Stimulated activated CD8-positive, alpha-beta memory T cell treated with anti-CD3 and anti-CD28 coated beads, Interleukin-4, amount 100 ng/mL, for 4 hours (primary cell): ENCODE measurements at places on chromosomes 11 and 22.

DNA sequence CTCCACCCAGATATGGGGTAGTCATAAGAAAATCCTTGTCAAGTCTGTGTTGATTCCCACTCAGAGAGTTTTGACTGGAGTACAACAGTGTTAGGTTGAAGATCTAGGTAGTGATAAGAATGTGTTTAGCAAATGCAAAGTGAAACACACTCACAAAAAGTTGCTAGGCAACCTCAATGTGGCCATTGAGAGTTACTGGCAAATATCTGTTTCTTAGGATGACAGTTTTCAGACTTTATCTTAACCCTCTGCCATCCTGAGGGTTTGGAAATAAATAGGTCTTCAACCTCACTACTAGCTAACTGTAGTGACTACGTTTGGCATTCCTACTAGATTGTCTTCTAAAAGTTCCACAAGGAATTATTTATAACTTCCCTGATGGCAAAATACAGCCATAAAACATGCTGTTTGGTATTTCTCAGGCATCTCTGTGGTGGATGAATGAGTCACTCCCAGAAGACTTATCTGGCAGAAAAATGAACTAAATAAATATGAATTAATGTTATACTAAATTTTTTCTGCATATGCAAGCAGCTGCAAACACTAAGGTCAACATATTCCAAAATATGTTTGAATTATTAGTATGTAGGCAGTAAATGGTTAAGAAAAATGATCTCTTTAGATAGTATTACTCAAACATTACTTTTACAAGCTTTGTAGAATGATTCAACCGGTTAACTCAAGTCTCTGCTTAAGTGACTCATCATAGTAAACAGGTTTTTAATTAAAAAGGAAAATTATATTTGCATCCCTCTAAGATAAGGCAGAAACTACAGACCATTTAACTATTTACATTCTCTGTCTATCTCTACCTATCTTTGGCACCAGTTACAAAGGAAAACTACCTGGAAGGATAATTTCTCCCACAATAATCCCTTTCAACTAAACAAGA, 17.1 kb upstream of the SYTL2 start:
- no peak for DNase-seq

- DNase-seq = no peak
These were observed 27.2 kb upstream of the SYT13 start for GRCh38 chr11:45313171-45313865.

DNA sequence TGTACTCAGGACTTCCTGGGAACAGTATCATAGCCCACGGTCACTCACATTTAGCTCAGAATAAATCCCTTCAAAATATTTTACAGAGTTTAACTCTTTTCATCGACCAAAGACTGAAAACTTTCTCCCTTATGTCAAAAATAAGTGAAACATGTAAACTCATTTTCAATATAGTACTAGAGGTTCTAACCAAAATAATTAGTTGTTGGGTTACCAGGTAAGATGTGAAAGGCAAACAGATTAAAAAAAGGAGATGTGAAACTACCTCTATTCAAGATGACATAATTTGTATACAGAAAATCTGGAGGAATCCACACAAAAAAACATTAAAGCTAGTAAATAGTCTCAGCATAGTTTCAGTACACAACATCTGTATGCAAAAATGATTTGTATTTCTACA, 20.3 kb downstream of the XKR3 start:
- DNase-seq = no peak

DNA sequence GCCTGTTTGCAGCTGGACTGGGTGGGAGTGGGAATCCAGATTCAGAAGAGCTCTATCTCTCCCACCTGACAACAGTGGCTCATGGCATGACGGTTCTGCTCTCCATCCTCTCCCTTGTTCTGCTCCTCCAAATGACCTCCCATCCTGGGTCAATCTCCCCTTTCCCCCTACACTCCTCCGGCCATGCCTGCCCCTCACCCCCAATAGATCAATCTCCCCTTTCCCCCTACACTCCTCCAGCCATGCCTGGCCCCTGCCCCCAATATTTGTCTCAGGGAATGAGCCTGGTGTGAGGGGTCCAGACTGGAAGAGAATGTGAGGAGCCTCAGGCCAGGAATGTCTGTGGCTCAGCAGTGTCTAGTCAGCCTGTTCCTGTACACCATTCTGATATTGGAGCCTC, 30.9 kb upstream of the RIC3 start:
- DNase-seq = no peak

DNA sequence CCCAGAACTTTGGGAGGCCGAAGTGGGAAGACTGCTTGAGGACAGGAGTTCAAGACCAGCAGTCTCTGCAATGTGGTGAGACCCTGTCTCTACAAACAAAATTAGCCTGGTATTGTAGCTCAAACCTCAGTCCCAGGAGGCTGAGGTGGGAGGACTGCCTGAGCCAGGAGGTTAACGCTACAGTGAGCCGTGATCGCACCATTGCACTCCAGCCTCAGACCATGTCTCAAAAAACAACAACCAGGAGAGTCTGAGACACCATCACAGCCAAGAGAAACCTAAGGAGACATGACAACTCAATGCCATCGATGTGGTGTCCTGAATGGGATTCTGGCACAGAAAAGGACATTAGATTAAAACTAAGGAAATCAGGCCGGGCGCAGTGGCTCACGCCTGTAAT, 28.3 kb upstream of the KDM2A start:
- DNase-seq = no peak

DNA sequence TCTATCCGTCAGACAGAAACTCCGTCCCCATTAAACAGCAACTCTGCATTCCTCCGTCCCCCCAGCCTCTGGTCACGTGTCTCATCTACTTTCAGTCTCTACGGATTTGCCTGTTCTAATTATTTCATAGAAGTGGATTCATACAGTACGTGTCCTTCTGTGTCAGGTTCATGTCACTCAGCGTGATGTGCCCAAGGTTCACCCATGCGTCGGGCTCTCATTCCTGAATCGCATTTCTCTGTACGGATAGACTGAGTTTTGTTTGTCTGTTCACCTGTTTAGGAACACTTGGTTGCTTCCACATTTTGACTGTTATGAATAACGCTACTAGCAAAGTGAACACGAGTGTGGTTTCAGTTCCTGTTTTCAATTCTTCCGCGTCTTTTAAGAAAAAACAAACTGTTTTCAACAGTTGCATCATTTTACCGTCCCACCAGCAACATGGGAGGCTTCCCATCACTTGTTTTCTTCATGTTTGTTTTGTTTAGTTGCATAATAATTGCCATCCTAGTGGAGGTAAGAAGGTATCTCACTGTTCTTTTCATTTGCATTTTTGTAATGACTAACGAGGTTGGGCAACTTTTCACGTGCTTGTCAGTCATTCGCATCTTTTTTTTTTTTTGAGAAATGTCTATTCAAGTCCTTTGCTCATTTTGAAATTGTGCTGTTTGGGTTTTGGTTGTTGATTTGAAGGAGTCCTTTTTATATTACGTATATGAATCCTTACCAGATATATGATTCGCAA, 8.9 kb upstream of the NLRP6 start:
- no peak for DNase-seq

DNA sequence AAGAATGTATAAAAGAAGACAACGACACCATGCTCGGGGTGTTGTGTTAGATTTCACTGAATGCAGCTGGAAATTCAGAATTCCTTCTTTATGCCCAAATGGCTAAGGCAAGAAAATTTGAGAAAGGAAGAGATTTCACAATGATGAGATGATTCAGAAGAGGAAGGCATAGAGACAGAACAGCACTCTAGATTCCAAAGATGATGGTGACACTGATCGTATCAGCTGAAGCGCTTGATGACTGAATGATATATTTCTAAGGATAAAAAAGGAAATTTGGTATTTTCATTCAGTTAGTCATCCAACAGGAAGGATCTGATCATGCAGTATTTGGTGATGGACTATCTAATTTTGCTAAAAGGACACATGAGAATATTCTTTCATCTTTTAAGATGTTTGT, 189.2 kb downstream of the EFCAB6 start:
- no peak for DNase-seq

DNA sequence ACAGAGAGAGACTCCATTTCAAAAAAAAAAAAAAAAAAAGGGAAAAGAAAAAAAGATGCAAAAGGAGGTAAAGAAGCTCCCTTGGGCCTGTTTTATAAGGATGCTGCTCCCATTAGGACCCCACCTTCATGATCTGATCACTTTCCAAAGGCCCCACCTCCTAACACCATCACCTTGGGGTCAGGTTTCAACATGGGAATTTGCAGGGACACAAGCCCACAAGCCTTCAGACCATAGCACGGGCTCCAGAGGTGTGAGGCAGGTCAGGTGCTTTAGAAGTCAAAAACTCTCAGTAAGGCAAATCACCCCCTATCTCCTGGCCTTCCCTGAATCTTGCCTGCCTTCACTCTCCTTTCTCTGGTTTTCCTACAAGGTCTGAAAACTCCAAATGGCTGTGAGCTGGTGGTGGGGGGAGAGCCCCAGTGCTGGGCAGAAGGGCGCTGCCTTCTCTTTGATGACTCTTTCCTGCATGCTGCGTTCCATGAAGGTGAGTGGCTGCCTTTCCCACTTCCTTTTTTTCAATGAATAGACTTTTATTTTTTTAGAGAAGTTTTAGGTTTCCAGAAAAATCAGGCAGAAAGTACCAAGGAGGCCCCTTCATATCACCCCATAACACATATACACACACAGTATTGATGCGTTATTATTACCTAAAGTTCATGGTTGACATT, 13.2 kb downstream of the ASPHD2 start:
- DNase-seq = no peak

GRCh38 chr22:19822301-19823117, 32.2 kb downstream of the GNB1L start:
- no peak for DNase-seq

DNA sequence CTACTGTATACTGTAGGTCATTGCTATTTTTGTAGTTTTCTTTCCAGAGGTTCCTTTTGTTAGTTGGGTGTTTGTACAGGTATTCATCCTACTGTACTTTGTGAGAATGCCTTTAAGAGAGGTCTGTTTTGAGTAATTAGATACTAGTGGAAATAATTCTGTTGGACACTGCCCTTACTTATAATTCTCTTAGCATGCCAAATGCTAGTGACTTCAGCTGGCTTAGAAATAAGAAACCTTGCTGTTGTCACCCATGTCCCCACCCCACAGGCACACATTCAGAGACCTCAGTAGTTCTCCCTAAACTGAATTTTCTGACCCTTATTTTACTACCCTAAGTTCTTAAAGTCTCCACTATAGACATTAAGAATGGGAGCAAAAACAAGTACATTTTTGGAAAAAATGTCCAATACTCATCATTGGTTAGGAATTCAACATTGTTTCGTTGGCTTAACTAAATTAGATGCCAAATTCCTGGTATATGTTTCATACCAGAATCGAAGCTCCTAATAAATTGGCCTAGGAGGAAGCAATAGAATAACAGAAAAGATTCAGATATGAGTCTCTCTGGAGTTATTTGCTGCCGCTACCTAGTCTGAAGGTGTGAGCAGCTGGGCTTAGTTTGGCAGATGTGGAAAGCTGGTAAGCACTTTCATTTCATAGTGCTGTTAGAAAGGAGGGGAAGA, 28.4 kb downstream of the ZNF143 start:
- no peak for DNase-seq

DNA sequence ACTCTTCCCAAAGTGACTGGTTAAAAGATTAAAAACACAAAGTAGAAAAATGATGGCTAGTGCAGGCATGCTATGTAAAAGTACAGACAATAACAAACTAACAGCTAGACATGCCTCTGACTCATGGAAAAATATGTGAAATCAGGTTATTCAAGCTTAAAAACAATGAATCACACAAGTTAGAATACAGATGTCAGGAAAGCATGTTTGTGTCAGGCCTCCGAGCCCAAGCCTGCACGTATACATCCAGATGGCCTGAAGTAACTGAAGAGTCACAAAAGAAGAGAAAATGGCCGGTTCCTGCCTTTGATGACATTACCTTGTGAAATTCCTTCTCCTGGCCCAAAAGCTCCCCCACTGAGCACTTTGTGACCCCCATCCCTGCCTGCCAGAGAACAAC, 110.1 kb downstream of the NOX4 start:
- no peak for DNase-seq

- DNase-seq = no peak
These were observed 29.8 kb upstream of the DDX10 start for GRCh38 chr11:108635106-108635505.

GRCh38 chr22:46592390-46592872, 27.8 kb upstream of the GRAMD4 start:
- no peak for DNase-seq

- DNase-seq = no peak
These were observed 18.4 kb downstream of the OSBPL5 start for GRCh38 chr11:3146612-3147256.

DNA sequence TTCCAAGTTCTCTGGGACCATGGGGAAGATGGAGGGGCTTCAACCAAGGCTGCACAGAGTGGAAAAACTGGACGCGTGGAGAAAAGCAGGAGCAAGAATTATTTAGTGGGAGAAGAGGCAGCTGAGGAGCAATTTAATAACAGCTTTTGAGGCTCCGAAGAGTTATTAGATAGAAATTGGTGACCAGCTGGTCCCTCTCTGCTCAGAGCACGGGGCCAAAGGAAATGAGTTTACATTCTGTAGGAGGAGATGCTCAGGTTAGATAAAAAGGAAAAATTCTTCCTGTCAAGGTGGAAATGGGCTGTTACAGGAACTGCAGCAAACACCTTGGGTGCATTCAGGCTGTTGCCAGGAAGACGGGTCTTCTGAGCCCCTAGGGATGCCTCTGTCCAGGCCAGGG, 47.0 kb upstream of the GALNT18 start:
- no peak for DNase-seq

DNA sequence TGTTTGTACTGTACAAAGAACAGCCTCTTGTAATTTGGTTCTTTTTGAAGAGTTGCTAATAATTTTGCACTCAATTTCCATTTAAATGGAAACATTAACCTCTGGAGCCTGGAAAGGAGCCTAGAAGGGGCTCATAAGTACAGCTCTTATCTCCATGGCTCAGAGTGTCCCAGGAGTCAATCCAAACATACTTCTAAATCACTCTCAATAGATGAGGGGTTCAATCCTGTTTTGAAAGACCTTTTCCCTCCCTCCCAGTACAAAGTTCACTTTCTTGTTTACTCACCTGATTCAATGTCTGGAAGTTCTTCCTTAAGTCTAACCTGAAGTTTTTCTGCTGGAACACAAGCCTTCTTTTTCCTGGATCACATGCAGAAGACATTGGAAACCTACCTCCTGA, 273.0 kb upstream of the PLET1 start:
- DNase-seq = no peak

DNA sequence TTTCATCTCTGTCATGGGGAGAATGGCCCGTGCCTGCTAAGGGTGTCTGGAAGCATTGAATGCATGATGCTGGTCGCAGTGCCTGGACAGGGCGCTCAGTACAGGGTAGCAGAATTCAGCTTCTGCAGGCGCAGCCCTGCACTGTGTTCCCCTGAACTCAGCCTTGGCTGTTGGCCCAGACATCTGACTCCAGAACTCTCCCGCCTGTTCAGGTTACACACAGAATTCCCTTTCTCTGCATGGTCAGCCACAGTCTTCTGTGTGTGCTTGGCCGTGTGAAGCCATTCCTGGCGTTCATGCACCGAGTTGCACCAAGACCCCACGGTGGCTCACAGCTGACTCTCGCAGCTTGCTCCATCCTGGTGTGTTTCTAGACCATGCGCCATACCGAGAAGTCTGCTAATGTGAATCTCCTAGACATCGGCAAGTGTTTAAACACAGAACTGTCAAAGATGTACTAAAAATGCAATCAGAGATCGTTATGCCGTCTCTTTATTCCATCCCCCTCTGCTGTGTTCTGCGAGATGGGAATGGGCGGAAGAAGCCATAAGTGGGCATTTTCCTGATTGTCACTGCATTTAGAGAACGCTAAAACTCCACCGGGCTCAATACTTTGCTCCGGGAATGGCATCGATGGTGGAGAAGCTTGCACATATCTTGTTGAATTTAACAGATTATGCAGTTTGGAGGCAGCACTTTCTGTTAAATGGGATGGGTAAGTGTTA, 55.6 kb downstream of the MPPED1 start:
- DNase-seq = no peak

- DNase-seq = no peak
These were observed 256.0 kb upstream of the SESN3 start for GRCh38 chr11:95486979-95487378.
